ENCODE measurements at places on chromosomes 1 and 21.

DNA sequence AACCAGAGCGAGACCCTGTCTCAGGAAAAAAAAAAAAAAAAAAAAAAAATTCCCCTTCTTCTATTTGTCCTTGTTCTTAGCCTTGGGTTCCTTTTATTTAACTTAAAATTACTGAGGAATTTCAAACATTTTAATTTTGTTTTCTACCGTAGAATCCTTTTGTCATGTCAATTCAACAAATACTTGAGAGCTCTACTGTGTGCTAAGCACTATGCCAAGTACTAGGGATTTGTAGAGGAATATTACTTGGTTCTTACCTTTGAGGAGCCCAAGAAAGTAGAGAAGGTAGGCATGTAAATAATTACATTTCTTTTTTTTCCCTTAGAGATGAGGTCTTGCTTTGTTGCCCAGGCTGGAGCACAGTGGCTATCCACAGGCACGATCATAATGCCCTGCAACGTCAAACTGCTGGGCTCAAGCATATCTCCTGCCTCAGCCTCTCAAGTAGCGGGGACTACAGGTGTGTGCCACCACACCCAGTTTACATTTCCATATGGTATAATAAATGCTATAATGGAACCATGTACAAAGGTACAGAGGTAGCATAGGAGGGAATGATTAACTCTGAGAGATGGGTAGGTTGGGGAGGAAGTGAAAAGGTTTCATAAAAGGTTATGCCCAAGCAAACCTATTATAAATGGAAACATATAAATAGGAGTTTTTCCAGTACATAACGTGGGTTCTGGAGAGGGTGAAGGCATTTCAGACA, 104.0 kb downstream of the ATG4C start:
- no peak for DNase-seq

DNA sequence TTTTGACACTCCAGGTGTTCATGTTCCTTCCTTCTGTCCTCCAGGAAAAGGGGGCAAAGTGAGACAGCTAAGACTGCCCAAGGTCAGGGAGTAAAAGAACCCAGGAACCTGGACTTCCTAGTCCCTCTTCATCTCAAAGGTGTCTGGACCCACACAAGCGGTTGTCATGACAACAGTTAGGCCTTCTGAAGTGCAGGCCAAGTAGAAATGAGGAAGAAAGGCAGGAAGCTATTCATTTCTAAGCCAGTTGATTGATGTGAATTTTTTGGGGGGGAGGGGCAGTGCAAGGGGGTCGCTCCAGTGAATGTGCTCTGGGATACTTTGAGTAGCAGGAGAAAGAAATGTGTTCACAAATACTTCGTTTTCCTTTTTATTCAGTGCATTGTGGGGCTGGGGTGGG, 114.3 kb downstream of the NAV1 start:
- no peak for DNase-seq

DNA sequence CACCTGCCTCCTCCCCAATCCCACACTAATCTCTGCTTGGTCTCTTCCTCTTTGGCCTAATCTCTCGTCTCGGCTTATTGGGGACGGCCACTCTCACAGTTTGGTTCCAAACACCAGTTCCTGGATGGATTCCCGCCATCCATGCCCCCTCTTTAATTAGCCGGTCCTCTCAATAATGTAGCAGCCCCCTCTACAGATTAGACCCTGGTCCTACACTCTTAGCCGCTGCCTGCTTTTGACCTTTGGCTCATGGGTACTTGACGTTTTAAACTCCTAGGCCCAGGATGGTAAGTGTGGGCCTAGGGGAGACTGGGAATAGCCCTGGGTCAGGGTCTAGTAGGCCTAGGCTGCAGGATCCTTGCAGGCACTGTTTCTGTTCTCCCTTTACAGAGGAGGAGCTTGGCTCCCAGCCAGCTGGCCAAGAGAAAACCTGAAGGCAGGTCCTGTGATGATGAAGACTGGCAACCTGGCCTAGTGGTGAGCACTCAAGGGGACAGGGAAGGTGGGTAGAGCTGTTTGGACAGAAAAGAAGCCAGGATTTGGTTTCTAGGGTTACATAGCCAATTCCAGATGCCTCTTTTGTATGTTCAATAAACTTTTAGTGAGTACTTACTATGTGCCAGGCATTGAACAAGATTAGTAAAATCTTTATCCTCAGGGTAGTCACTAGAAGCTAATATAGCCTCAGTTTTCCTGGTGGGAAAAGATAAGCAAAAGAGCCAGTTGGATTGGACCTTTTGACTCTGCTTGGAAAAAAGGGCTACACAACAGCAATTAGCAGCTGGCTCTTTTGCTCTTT, 758 bp downstream of the RAD54L start:
- peak; percentile 8 for DNase-seq

GRCh38 chr1:207052911-207053769, at the start of gene PFKFB2:
Gene PFKFB2, plus strand, starts transcription at chr1:207053275. Its CDS starts 1,443 bp downstream, at chr1:207054718.
- DNase-seq = peak; percentile 91

DNA sequence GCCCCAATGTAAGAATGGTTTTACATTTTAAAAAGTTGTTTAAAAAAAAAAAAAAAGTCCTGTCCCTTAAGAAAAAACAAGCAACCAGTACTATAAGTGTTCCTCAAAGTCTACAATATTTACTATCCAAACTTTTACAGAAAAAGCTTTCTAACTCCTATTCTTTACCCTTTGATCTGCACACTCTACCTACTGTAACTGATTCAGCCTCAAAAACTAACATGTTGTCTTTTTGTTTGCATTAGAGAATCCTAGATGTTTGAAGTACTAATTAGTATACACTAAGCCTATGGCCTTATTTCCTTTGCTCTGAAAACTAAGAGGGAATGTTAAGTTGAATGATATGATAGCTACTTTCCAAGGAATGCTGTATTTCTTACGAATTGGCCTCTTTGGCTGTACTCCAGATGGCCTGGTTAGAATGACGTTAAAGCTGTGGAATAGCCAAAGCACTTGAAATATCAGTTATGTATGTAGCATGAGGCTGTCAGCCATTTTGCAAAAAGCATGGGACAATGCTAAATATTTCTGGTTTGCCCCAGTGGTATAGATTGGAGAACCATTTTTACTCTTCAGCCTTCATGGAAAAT, 234.8 kb downstream of the GPR52 start:
- DNase-seq = peak; percentile 83

DNA sequence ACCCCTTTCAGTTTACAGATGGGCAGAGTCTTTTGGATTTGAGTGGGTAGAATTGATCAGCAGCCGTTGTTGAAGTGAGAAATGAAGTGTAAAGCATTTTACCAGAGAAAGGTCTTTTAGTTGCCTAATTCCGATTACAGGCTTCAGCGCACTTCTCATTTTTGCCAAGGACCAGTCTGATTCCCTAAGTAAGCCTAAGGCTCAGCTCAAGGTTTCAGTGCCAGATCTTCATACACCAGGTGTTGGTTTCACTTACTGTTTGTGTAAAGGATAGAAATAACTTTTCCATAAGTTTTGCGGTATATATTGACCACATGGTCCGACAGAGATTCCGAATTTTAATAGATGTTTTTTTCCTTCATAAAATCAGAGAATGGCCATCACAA, 83.9 kb upstream of the BMP8A start:
- DNase-seq = peak; percentile 41

DNA sequence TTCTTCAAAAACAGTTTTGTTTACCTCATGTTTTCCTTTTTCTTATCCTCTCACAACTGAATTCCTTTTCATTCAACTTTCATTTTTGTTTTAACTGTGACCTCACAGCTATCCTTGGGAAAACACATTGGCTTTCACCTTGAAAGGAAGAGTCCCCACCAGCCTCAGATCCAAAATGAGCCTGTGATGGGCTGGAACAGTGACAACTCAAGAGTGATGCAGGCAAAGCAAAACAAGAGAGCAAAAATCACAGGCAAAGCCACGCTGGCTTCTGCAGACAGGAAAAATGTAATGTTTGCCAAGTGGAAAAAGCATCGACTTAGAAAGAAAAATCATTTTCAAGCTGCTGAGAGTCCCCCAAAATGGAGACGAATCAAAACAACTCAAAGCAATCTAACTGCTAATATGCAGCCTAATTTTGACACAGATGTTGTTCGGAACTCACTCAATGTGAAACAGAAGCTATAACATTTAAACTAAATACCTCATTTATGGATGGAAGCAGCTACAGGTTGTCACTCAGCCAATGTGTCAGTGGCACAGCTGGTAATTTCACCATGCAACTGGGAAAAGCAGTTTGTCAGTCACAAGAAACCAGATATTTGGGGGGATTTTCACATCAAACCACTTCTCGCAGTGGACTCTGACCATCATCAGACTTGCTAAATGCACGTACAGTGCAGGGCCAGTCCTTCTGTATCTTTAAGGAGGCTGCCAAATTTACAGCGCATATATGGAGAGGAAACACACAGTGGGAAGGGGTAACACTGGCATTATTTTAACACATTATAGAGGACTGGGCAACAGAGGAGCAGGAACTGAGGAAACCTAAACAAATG, 50.7 kb downstream of the ALG14 start:
- DNase-seq = no peak

GRCh38 chr1:59511476-59512465, 214.9 kb downstream of the FGGY start:
- no peak for DNase-seq

- DNase-seq = peak; percentile 99
Measured at GRCh38 chr1:26723013-26723991, 27.5 kb downstream of the ARID1A start.

DNA sequence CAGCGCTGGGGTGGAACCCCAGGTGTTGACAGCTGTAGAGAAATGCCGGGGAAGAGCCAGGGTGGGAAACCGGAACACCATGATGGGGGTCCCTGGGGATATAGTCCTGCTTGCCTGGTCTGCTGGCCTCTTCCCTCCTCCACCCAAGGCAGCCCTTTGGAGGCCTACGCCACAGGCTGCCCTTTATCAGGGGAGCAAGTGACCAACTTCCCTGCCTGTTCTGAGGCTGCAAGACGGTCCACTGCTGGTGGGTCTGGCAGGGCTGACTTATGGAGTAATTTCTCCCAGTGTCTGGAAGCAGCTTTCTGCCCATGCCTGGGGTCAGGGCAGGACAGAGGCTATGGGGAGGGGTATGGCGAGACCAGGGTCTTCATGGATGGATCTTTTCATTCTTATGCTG, 50.8 kb upstream of the EDN2 start:
- no peak for DNase-seq

DNA sequence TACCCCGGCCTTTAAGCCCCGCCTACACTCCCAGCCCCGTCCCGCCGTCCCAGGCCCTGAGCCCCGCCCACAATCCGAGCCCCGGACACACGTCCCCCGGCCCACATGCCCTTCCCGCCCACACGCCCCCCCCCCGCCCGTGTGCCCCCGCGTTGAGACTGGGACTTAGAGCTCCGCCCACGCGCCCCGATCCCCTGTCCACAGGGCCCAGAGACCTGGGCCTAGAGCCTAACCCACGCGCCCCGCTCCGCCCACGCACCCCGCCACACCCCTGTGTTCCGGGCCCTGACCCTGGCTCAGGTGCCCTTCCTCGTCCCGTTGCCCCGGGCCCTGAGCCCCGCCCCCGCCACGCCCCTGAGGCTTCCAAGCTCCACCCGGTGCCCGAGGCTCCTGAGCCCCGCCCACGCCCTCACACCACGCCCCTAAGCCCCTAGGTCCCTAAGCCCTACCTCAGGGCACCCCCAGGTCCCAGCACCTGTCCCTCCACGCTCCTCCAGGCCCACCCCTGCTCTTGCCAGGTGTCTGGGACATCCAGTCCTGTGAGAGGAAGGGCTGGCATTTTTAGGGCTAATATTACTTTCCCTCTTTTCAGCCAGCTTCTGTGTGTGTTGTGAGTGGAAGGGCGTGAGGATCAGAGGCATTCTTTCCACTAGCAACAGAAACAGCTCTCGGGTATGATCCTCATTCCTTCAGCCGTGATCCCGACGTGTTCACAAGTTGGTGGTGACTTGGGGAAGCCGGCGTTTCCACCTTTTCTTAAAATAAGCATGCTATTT, 552 bp upstream of the GPR157 start:
- DNase-seq = no peak

- no peak for DNase-seq
Measured at GRCh38 chr1:75293270-75293669, 159.1 kb downstream of the LHX8 start.

DNA sequence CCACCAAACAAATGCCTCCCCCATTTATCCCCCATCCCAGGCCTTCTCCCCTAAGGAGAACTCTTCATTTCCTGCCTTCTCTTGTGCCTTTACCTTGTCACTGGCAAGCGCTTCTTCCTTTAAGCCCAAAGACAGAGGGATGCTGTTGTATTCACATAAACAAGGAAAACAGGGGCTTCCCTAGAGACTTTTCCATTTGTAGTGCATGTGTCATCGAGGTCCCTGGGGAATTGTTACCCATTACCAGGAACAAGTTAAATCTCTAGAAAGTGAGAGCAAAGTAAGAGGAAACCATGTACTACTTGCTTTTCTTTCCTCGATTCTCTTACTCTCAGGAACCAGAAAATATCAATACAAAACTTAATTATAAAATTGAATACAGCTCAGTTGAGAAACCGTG, 114.4 kb upstream of the DPT start:
- no peak for DNase-seq

All from fibroblast of lung (primary cell).